Activated CD8-positive, alpha-beta memory T cell treated with anti-CD3 and anti-CD28 coated beads for 36 hours (primary cell): ENCODE measurements at places on chromosomes 12 and 14. TPM values are rescaled to one million over a fixed set of nuclear protein-coding genes. Genes with fewer than 3 reads are reported as not detected.

HNRNPC gene
- 1,180 TPM for total RNA-seq

LRFN5 gene
- not detected for total RNA-seq

CIT gene
- total RNA-seq, result 28.6 TPM

P2RX2 gene
- not detected for total RNA-seq

ZDHHC22 gene
- total RNA-seq, result not detected

INSM2 gene
- total RNA-seq, result not detected

HOXC13 gene
- total RNA-seq, result not detected

RARG gene
- 42.7 TPM for total RNA-seq

SLC38A6 gene
- total RNA-seq, result 4.4 TPM

PDE3A gene
- not detected for total RNA-seq

SIX1 gene
- not detected for total RNA-seq

PCBP2 gene
- total RNA-seq, result 1,012 TPM

SOAT2 gene
- 1.5 TPM for total RNA-seq

RNASE3 gene
- total RNA-seq, result not detected

REM2 gene
- total RNA-seq, result not detected

OR4E2 gene
- total RNA-seq, result not detected

PLEKHD1 gene
- 0.04 TPM for total RNA-seq

SPTLC2 gene
- total RNA-seq, result 23.4 TPM

AHNAK2 gene
- total RNA-seq, result 0.02 TPM

G2E3 gene
- total RNA-seq, result 20.2 TPM

TEP1 gene
- total RNA-seq, result 31.6 TPM

ZNF891 gene
- 1.9 TPM for total RNA-seq

ADSS1 gene
- total RNA-seq, result 1.7 TPM

KITLG gene
- 0.17 TPM for total RNA-seq

OTUB2 gene
- total RNA-seq, result 0.86 TPM

TAS2R8 gene
- total RNA-seq, result not detected

BIN2 gene
- total RNA-seq, result 47.0 TPM

GLIPR1 gene
- 20.8 TPM for total RNA-seq

CLEC4C gene
- not detected for total RNA-seq

ISCA2 gene
- 28.2 TPM for total RNA-seq

CCDC196 gene
- total RNA-seq, result not detected

ZCRB1 gene
- total RNA-seq, result 78.3 TPM

KRT74 gene
- not detected for total RNA-seq

CISTR gene
- not detected for total RNA-seq

ERBB3 gene
- total RNA-seq, result 1.1 TPM

TMEM233 gene
- total RNA-seq, result not detected

MYL2 gene
- total RNA-seq, result not detected
